ENCODE measurements at places on chromosomes 12 and 14. TPM values are rescaled to one million over a fixed set of nuclear protein-coding genes. Genes with fewer than 3 reads are reported as not detected.

- DNase-seq, result no peak
- no peaks in the 10 kb centered on the region for H3K4me1 ChIP-seq
- H3K36me3 ChIP-seq, result no peaks in the 10 kb centered on the region
- H3K27ac ChIP-seq, result no peak overlapping the region
- H3K27me3 ChIP-seq, result no peaks in the 10 kb centered on the region
These were observed 75.3 kb upstream of the PLEKHG7 start for GRCh38 chr12:92627511-92627910.

GRCh38 chr12:72433298-72433697 lies 161.1 kb downstream of the TRHDE start:
- DNase-seq, result no peak
- no peaks in the 10 kb centered on the region for H3K36me3 ChIP-seq
- H3K4me3 ChIP-seq, result no peak overlapping the region

DNA sequence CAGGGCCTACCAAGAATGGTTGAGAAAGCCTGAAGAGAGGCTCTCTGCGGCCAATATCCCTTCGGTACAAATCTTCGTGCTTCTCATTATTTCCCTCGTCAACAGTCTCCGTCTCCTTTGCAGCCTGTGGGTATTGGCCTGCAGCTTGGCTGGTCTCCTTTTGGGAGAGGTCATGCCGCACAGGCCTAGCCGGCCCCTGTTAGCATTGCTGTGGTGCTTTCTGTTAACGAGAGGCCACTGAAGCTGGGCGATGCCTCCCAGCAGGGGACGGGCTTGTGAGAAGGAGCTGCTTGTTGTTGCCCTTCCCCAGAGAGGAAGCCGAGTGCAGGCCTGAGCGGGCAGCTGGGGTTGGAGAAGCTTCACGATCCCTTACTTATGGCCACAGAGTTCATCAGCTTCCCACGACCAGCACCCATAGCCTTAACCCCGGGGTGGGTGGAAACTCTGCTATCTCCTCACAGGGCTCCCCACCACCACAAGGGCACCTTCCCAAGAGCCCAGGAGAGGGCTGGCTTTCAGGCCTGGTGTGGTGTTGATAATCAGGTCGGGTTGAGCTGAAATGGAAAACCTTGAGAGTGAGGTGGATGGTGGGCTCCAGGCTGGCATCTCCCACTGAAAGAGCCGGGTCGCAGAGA lies 228.6 kb downstream of the ZFP36L1 start:
- H3K4me3 ChIP-seq, result no peak overlapping the region
- H3K36me3 ChIP-seq, result no peaks in the 10 kb centered on the region
- no peak for DNase-seq
- peaks cover 86% of the 10 kb centered on the region for H3K4me1 ChIP-seq
- H3K27ac ChIP-seq, result no peak overlapping the region

- H3K4me1 ChIP-seq, result no peaks in the 10 kb centered on the region
- H3K36me3 ChIP-seq, result no peaks in the 10 kb centered on the region
- no peak overlapping the region for H3K4me3 ChIP-seq
- H3K27me3 ChIP-seq, result peaks cover 2% of the 10 kb centered on the region
- no peak for DNase-seq
These were observed 129.8 kb downstream of the TMX1 start for GRCh38 chr14:51369814-51370213.

GRCh38 chr12:110582276-110583136 lies 612 bp downstream of the PPTC7 start:
- peak overlapping the region; percentile 73 for H3K27ac ChIP-seq
- no peaks in the 10 kb centered on the region for H3K27me3 ChIP-seq
- no peaks in the 10 kb centered on the region for H3K36me3 ChIP-seq
- peaks cover 68% of the 10 kb centered on the region for H3K4me1 ChIP-seq

- H3K4me1 ChIP-seq, result no peaks in the 10 kb centered on the region
- DNase-seq, result peak; percentile 35
- H3K27me3 ChIP-seq, result peaks cover 45% of the 10 kb centered on the region
- no peak overlapping the region for H3K4me3 ChIP-seq
- no peaks in the 10 kb centered on the region for H3K36me3 ChIP-seq
- H3K27ac ChIP-seq, result no peak overlapping the region
These were observed 74.7 kb downstream of the NOC4L start for GRCh38 chr12:132218915-132219314.

GRCh38 chr12:31727192-31727591 lies 1.6 kb downstream of the AMN1 start:
- H3K4me1 ChIP-seq, result peaks cover 61% of the 10 kb centered on the region
- H3K27ac ChIP-seq, result no peak overlapping the region
- no peaks in the 10 kb centered on the region for H3K36me3 ChIP-seq
- H3K27me3 ChIP-seq, result no peaks in the 10 kb centered on the region
- no peak overlapping the region for H3K4me3 ChIP-seq

DNA sequence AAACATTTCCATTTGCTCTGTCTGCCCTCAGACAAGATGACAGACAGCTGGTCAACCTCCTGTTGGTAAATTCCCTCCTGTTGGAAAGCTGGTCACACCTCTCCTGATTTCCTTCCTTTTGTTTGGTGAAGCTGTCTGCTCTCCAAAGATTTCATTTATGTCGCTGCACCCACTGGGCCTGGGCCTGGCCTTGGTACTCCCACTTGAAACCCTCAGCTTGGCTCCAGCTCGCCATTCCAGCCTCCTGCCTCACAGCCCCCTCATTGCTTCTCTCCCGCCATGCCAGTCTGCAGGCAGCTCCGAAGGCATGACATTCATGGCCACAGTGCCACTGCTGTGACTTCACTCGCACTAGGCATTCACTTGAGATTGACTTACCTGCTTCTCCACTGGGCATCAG lies 451.8 kb downstream of the VRK1 start:
- no peak for DNase-seq
- H3K27ac ChIP-seq, result no peak overlapping the region
- no peaks in the 10 kb centered on the region for H3K36me3 ChIP-seq
- H3K27me3 ChIP-seq, result 0 out of 2 replicates have a peak, but pooled peaks cover 2% of the 10 kb centered on the region
- H3K4me1 ChIP-seq, result no peaks in the 10 kb centered on the region

DNA sequence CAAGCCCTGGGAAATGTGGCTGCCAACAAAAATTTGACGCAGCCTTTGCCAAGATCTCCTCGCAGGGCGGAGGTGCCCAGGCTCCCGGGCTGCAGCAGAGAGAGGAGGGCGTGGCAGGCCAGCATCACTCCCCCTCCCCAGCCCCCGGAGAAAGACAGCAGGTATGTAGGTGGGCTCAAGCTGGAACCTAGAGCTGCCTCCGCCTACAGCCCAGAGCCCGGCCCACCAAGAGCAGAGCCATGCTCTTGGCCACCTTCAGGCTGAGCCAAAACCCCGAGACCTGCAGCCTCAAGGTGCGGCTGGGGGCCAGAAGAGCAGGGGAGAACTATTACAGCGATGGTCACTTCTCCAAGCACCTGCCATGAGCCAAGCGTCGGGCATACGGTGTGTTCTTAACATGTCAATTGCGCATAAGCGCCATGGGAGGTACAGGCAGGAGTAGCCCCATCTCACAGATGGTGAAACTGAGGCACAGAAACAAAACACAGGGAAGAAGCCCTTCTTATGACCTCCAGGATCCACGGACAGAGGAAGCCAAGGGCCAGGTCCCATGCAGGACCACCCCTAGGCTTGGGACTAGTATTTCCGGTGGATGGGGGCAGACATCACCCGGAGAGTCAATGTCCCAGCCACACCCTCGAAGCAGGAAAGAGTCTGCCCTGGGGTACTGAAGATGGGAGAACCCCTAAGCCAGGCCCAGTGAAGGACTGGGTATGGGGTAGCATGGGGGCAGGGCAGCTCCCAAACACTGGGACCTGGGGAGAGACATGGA lies 109.0 kb downstream of the NCOR2 start:
- H3K27me3 ChIP-seq, result no peaks in the 10 kb centered on the region
- H3K4me1 ChIP-seq, result no peaks in the 10 kb centered on the region
- H3K4me3 ChIP-seq, result no peak overlapping the region
- peaks cover 15% of the 10 kb centered on the region for H3K36me3 ChIP-seq
- no peak for DNase-seq
- H3K27ac ChIP-seq, result no peak overlapping the region

- H3K27me3 ChIP-seq, result no peaks in the 10 kb centered on the region
- no peaks in the 10 kb centered on the region for H3K4me1 ChIP-seq
These were observed 90.2 kb downstream of the NTN4 start for GRCh38 chr12:95700316-95700785.

DNA sequence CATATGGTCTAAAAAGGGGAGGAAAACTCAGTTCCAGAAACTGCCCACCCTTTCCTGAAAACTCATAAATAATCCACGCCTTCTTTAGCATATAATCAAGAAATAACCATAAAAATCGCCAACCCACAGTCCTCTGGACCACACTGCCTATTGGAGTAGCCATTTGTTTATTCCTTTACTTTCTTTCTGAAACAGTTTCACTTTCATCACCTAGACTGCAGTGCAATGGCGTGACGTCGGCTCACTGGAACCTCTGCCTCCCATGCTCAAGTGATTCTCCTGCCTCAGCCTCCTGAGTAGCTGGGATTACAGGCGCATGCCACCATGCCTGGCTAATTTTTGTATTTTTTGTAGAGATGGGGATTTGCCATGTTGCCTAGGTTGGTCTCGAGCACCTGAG lies 44.2 kb downstream of the CLMN start:
- no peaks in the 10 kb centered on the region for H3K36me3 ChIP-seq
- H3K27ac ChIP-seq, result no peak overlapping the region
- peaks cover 43% of the 10 kb centered on the region for H3K4me1 ChIP-seq

- no peaks in the 10 kb centered on the region for H3K27me3 ChIP-seq
- peaks cover 5% of the 10 kb centered on the region for H3K4me1 ChIP-seq
- no peak for DNase-seq
- H3K27ac ChIP-seq, result no peak overlapping the region
- H3K36me3 ChIP-seq, result no peaks in the 10 kb centered on the region
- H3K4me3 ChIP-seq, result no peak overlapping the region
These were observed 18.0 kb downstream of the LRRC74A start for GRCh38 chr14:76844223-76844622.

DNA sequence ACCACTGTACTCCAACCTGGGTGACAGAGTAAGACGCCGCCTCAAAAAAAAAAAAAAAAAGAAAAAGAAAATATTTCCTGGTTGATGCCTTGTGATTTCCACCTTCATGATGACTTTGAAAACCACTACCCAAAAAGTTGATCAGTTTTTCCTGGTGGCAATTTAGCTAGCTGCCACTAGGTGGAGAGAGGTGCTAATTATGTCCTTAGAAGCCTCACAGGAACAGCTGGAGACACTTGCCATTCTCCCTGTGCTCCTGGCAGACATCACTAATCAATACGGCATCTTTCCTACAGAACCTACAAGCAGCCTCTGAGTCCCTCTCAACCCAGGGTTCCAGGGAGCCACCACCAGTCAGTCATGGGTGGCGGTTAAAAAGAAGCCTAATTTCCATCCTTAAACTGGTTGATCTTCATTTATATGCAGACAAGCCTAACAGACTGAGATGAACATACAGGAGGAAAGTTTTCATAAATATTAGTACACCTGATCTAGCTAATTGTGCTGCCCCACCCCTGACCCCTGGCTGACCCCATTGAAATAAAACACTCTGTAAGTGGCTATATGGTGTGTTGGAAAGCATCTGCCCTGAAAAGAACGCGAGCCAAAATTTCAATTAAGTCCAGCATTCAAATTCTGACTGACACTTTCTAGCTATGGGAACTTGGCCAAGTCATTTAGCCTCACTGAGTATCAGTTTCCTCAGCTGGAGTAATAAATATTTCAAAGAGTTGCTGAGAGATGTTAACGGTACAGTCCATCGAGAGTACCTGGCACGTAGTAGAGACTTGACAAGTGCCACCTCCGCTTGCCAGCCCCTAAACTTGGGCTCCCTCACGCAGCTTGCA lies 6.2 kb upstream of the OAS1 start:
- no peaks in the 10 kb centered on the region for H3K36me3 ChIP-seq
- 0 out of 2 replicates have a peak, but pooled peaks cover under 1% of the 10 kb centered on the region for H3K4me1 ChIP-seq
- peaks cover 3% of the 10 kb centered on the region for H3K27me3 ChIP-seq
- no peak overlapping the region for H3K4me3 ChIP-seq

DNA sequence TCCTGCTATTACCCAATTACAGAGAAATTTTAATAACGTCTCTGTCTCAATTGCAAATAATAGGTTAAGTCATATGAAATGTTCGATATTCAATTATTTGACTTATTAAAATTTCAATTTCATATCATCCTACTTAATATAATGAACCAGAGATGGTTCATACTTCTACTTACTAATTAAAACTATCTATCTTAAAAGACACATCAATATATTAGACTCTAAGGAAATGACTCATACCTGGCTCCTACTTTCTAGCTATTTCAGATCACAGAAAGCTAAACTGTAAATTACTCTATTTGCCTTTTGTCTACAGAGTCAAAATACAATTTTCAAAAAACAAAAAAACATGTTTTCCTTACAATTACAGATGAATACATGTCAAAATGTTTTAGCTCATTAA lies 99.6 kb downstream of the CAPZA3 start:
- H3K27me3 ChIP-seq, result no peaks in the 10 kb centered on the region
- H3K4me1 ChIP-seq, result no peaks in the 10 kb centered on the region
- no peak for DNase-seq
- H3K36me3 ChIP-seq, result no peaks in the 10 kb centered on the region

- H3K4me1 ChIP-seq, result no peaks in the 10 kb centered on the region
- no peaks in the 10 kb centered on the region for H3K36me3 ChIP-seq
- DNase-seq, result no peak
- H3K27ac ChIP-seq, result no peak overlapping the region
These were observed 183.8 kb downstream of the TTC7B start for GRCh38 chr14:90632451-90632850.

- H3K27me3 ChIP-seq, result peaks cover 6% of the 10 kb centered on the region
- no peak for DNase-seq
- H3K4me3 ChIP-seq, result no peak overlapping the region
- no peaks in the 10 kb centered on the region for H3K36me3 ChIP-seq
- no peaks in the 10 kb centered on the region for H3K4me1 ChIP-seq
These were observed 12.7 kb downstream of the CCND2 start for GRCh38 chr12:4286228-4286627.

DNA sequence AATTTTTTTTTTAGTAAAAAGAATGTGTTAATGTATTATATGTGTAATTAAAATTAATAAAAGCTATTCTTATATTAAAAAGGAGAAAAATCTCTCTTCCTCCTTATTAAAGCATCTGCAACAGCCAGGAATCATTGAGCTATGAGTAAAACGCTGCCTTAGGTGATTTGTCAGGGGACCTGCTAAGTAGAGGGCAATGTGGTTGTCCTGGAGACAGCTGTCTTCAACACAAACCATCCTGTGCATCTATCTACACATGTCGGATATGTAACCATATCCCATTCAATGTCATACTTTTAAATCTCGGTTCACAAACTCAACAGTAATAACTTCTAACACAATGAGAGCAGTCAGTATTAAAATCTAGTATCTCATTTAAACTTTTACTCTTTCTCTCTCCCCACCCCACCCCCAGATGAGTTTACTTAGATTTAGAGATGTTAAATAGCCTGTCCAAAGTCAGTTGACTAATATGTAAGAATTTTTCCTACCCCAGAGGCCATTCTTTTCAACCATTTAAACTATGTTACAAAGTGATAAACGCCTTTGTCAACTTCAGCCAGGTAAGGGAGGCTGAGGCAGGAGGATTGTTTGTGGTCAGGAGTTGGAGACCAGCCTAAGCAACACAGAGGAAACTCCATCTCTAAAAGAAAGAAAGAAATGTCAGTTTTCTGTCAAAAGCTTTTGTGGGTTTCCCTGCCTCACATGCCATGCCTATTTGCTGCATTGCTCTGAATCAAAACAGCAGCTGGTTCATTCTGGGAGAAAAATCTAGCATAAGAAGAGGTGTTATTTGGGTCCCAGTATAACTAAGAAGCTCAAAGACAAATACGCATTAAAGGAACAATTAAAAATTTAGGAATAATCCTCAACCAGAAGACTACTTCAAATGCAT lies 413.7 kb upstream of the CCDC196 start:
- DNase-seq, result no peak
- no peaks in the 10 kb centered on the region for H3K36me3 ChIP-seq
- H3K27me3 ChIP-seq, result no peaks in the 10 kb centered on the region
- no peak overlapping the region for H3K27ac ChIP-seq
- H3K4me1 ChIP-seq, result no peaks in the 10 kb centered on the region
- no peak overlapping the region for H3K4me3 ChIP-seq

The SLC25A47 gene
- 1.7 TPM for polyA plus RNA-seq

The GRIP1 gene
- not detected for polyA plus RNA-seq

The TPPP2 gene
- 1.7 TPM for polyA plus RNA-seq

The TMEM119 gene
- not detected for polyA plus RNA-seq

The SLC35E3 gene
- polyA plus RNA-seq, result 10.2 TPM

The PCED1B gene
- polyA plus RNA-seq, result 0.37 TPM

The MYF5 gene
- not detected for polyA plus RNA-seq

The CCDC184 gene
- polyA plus RNA-seq, result not detected

All from HepG2 (cell line).